ENCODE measurements at places on chromosomes 4 and X.

DNA sequence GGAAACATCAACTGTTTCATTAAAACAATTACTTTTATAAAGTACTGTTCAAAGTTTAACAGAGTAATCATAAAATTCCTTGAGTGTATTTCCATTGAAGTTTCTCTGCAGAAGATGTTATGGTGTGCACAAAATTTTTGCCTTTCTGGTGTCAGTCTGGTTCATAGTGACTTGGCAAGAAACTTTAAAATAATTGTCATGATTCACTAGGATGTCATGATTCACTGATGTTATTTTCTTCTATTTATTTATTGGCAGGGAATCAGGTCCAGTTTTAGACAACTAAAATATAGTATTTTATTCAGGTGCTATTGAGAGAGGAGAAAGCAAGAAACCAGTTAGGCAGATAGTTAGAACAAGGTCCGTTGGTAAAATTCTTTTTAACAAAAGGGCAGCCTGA lies 3.8 kb downstream of the UGT2A1 start:
- no peak for DNase-seq

DNA sequence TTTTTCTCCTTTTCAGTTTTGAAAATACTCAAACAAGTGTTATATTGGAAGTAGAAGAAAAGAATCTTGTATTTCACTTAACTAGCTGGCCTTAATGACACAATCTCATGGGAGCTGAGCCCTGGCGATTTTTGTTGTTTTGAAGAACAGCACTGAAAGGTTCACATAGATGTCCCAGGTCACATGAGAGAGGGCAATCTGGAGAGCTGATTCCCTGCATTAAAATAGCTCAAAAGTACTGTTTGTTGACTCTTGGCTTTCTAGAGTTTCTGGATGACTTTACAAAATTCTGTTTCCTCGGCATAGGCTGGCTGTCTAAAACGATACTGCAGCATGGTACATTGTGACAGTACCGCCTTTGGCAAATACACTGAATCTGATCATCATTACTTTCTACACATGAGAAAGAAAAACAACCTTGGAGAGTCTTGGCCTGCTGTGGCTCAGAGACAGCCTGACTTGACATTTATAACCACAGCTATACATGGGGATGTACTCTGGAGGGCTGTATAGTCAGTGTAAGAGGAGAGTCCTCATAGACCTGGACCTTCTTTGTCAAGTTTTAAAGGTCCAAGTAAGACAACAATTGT lies 119.8 kb upstream of the PDLIM3 start:
- DNase-seq = no peak

- no peak for DNase-seq
These were observed 6.2 kb downstream of the CCKAR start for GRCh38 chr4:26484032-26484515.

DNA sequence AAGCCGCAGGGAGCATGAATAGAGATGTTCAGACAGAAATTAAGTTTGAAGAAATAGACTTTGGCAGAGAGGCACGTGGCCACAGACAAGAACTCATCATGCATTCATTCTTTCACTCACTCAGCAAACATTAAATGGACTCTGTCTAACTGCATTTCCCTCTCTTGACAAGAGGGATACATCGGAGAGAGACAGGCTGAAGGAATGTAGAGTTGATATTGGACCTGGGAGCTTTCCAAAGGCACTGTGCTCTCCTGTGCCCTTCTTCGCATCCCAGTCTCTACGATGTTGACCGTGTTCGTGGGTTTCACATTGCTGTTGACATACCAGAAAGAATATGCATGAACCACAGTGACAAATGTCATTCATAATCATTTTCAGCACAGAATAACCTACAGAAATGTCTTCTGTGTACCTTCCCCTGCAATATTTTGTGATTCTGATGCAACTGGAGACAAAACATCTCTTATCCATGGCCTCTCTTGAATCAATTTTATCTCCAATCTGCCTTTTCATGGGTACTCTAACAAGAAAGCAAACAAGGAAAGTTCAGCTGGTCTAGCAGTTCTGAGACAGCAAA lies 34.7 kb upstream of the CD99 start:
- no peak for DNase-seq

DNA sequence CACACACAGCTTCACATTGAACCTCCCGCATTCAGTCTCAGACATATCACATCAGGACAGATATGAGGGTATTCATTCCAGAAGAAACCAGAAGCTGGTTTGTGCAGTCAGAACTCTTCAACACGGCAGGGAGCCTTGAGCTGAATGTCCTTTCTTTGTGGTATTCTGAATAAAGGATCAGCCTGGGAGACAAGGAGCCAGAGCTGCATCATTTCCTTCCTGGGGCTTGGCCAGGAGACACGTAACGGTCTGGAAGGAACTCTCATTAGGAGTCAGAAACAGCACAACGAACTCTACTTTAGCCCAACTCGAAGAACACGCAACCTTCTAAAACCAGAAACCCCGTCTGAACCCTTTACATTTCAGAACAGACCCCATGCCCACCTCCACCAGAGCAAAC lies 46.4 kb downstream of the KDR start:
- DNase-seq = no peak

DNA sequence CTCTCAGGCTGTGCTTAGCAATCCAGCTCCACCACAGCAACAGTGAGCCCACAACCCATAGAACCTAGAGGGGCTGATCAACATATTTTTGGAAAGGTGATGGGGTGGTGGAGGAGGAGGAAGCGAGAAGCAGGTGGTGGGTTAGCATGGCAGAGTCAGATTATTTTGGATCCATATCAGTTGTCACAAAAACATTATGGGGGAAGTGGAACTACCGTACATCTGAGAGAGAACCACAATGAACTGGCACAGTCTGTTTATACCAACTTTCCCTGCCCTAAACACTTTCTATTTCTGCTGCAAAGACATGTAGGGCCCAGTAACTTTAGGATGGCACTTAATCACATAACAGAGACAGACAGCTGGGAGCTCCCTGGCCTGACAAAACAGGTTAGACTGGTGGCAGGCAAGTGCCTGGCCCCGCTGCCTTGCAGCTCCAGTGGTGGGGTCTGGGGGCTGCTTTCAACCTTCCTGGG lies 4.3 kb downstream of the SLC9A7 start:
- DNase-seq = no peak

DNA sequence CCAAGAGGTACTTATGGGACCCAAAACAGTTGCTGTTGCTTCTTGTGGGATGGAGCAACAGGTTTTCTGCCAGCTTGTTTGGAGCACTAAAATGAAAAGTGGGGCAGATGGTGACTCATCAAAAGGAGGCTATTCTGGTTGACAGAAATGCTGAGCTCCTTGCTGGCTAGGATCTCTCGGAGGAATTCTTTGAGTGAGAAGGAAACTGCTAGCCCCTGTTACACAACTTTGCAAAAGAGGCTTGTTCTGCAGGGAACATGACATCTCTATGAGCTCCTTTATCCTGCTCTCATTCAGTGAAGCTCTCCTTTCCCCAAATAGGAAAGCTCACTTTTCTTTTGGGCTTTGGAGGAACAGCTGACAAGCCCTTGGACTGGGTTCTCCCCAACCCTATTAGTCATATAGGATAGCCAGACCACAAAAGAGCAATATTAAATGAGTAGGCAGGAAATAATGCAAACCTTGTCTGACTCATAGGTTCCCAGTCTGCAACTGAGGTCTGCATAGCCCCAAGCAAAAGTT lies 108.3 kb downstream of the CDS1 start:
- DNase-seq = no peak

DNA sequence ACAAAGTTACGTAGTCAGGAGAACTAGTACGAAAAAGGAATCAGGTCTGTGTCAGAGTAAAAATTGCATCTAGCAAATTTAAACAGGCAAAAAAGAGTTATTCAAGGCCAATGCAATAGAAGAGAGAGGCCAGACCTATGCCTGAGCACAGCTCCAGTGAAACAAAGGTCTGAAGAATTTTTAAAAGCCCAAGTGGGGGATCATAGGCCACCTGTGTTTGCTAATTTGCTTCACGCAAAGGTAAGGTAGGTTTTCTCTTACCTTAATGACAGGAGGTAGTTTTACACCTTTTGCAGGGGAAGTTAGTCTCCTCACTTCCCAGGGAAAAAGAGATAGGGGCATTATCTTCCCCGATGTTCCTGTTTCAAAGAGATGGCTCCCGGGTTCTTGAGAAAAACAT lies 448.6 kb upstream of the TECRL start:
- no peak for DNase-seq

DNA sequence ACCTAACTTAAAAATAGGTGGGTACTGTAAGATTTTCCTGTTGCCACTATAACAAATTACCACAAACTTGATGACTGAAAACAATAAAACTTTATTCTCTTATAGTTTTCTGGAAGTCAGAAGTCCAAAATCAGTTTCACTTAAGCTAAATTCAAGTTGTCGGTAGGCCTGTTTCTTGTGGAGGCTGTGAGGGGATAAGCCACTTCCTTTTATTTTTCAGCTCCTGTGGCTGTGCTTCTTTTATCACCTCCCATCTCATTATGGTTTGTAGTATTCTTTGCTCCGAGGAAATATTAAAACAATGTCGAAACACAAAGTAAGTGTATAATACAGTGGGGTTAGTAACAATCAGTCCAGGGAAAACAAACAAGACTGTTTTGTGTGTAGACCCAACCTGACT lies 610.5 kb upstream of the TECRL start:
- DNase-seq = no peak

DNA sequence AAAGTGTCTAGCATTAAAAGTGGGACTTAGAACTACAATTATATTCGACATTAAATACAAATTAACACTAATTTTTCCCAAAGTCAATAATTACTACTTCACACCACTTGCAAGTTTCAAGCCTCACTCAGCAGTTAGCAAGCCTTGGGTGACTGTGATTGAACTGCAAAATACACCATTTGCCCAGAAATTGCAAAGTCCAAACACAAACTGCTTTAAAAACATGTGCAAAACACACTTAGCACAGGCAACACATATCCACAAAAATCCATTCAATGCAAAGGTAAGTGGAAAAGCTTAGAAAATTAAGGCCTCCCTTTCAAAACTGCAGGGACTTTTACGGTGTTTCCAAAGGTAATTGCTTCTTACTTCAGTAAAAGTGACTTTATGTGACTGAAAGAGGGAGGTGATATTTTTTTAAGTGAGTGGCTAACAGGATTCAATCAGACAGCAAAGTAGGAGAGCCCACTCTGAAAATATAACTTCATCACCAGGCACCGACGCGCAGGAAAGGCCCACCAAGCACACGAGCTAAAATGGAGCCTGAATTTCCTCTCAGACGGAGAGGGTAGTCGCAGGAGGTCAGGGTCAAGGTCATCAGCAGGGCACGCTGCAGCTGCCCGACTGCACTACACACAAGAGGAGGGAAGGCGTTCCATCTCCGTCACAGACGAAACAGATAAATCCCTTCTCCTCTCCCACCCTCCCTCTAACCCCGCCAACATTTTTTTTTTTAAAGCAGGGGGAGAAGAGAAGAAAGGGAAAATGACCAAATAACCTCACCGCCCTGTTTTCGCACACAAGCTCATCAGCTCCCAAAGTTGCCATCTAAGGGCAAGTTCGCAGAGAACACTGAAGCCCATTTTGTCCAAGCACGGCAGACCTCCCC lies 3.1 kb downstream of the ZNF827 start:
- no peak for DNase-seq

GRCh38 chr4:687048-687970 lies 1.6 kb downstream of the SLC49A3 start:
- DNase-seq = no peak

DNA sequence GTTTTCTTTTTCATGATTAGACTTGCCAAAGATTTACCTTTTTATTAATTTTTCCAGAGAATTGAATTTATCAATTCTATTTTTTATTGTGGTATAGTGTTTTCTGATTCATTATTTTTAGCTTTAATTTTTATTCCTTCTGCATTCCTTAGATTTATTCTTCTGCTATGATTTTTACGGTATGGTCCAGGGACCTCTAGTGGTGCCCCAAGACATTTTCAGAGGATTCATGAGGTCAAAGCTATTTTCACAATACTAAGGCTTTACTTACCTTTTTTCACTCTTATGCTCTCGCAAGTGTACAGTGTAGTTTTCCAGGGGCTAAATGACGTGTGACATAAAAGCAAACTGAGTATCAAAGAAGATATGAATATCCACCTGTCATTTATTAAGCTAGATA lies 8.0 kb downstream of the RADX start:
- DNase-seq = no peak

- no peak for DNase-seq
These were observed 231.7 kb upstream of the PGRMC2 start for GRCh38 chr4:128519163-128519830.

DNA sequence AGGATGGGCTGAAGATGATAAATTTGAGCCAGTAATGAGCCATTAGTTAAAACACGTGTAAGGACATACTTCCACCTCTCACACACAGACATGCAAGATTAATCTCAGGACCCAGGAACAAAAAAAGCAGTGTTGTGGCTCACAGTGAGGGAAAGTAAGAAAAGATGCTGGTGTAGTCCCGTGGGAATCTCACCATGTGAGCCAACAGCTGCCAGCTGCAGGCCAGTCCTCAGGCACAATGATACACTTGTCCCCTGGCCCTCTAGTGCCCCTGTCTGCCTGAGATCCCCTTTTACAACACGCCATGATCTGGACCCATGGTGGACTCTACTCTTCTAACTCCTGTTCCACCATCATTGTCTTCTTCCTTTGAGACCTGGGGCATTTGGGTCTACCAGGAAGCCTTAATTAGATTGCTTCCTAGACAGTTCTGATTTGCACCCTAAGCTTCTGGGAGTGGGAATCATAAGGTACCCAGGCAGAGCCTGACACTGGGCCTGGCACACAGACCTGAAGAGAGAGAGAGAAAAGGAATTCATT lies 194.7 kb downstream of the STIM2 start:
- no peak for DNase-seq

- DNase-seq = no peak
These were observed 98.5 kb upstream of the KLF3 start for GRCh38 chr4:38565271-38566199.

GRCh38 chr4:78551420-78552351 lies at the start of gene ANXA3:
ANXA3 (plus strand) TSS chr4:78551770; CDS start chr4:78554474, 2,704 bp downstream.
- no peak for DNase-seq

DNA sequence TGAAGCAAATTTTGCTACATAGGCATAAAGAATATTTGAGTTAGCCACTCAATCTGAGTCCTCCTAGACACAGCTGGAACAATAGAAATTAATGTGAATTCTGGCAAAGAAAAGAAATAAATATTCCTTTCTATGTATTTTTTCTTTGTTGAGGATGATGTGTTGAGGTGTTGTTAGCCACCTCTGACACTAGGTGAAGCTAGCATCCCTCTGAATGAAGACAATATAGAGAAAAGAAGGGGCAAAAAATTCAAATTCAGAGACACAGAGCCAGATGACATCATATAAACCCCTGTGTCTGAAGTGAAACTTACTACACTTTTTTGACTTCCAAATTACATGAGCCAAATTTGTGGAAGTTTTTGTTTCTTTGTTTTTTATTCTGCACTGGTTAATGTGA lies 34.6 kb upstream of the TMPRSS11D start:
- no peak for DNase-seq

DNA sequence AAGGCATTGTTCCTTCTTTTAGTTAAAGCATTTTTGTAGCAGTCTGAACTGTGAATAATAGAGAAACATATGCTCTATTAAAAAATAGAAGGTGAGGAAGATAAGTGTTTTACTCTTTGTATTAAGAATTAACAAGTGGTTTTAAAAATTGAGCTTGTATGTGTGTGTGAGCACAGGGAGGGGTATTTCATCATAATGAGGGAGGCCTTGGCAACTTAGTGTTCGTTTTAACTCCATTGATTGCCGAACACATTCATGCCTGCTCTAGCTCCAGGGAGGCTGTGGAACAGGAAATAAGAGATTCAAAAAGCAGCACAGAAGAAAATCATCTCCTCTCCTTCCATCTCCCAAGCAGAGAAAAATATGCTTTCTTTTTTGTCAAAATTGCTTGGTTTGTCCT lies 14.8 kb downstream of the SHROOM3 start:
- no peak for DNase-seq

Data from CD8-positive, alpha-beta T cell (primary cell).